Activated CD8-positive, alpha-beta memory T cell treated with anti-CD3 and anti-CD28 coated beads, Interleukin-2, amount 10 ng/mL, durations not matched to agents 7 days and 5 days (primary cell): ENCODE measurements at places on chromosomes 1 and 21. TPM values are rescaled to one million over a fixed set of nuclear protein-coding genes. Genes with fewer than 3 reads are reported as not detected.

Gene AADACL4
- not detected for total RNA-seq

Gene TNFRSF1B
- total RNA-seq, result 294 TPM

DNA sequence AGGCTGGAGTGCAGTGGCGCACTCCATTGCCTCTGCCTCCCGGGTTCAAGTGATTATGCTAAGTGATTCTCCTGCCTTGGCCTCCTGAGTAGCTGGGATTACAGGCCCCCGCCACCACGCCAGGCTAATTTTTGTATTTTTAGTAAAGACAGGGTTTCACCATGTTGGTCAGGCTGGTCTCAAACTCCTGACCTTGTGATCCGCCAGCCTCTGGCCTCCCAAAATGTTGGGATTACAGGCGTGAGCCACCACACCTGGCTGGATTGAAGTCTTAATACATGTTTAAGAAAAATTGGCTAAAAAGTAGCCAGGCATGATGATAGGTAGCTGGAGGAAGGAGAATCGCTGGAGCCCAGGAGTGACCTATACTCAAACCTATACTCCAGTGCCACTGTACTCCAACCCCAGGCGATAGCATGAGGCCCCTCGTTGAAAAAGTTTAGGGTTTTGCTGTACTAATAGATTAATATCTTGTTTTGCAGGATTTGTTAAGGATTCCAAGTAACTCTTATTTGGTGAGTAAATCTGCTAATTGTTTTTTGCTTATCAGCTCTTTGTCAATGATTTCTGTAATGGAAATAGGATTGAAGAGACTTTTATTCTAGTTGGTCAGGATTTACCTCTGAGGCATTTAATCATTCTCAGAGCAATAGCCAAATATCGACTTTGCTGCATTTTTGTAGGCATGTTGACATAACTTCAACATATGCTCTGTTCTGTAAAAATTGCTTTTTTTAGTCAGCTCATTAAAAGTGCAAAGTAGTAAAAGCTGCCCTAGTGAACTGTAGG, 2.0 kb downstream of the RCC1 start:
- DNase-seq, result no peak
- H3K4me3 ChIP-seq, result peak overlapping the region; percentile 98
- H3K36me3 ChIP-seq, result peaks cover 65% of the 10 kb centered on the region
- H3K4me1 ChIP-seq, result peaks cover 50% of the 10 kb centered on the region

Gene WDR64
- 0.12 TPM for total RNA-seq

DNA sequence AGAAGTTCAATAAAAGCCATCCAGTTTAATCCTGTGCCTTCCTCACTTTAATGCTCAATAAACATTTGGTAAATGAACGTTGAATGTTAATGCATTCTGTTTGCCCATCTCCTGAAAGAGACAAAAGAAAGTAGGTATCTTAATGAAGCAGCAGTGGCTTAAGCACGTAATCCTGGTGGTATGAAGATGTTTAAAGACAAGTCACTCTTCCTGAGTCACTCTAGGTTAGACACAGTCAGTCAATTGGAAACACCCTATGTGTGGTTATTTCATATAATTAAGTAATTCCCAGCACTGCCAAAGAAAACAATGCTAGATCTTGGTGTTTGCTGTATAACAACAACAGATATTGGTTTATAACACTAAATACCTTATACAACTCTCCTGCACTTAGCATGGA, 334.0 kb upstream of the FMN2 start:
- no peaks in the 10 kb centered on the region for H3K27me3 ChIP-seq
- H3K4me3 ChIP-seq, result no peak overlapping the region
- no peaks in the 10 kb centered on the region for H3K4me1 ChIP-seq
- no peak overlapping the region for H3K27ac ChIP-seq
- DNase-seq, result no peak
- no peaks in the 10 kb centered on the region for H3K36me3 ChIP-seq

Gene LCE1D
- total RNA-seq, result not detected

Gene BRDT
- not detected for total RNA-seq

DNA sequence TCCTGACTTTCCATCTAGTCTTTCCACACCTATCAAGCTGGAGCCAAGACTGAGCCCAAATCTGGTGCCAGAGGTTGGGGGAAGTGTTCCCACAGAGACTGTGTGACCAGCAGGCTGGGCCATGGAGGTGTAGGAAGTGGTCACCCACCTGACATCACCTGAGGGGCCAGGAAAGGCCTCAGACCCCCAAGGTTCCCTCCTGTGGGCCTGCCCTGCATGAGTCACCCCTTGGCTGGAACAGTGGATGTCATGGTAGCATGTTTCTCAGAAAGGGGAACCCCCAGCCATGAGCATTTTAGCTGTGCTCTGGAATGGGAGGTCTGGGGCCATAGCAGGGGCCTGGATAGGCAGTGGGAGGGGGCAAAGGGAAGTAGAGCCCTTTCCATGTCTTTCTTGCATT, 5.7 kb upstream of the TNFRSF8 start:
- H3K4me3 ChIP-seq, result no peak overlapping the region
- no peaks in the 10 kb centered on the region for H3K36me3 ChIP-seq
- peak; percentile 77 for DNase-seq
- H3K27me3 ChIP-seq, result peaks cover 7% of the 10 kb centered on the region

Gene FALEC
- total RNA-seq, result 0.59 TPM

- no peaks in the 10 kb centered on the region for H3K36me3 ChIP-seq
- DNase-seq, result no peak
- H3K27ac ChIP-seq, result no peak overlapping the region
- peaks cover 4% of the 10 kb centered on the region for H3K4me1 ChIP-seq
- H3K27me3 ChIP-seq, result no peaks in the 10 kb centered on the region
- no peak overlapping the region for H3K4me3 ChIP-seq
Observed at GRCh38 chr1:61241411-61241838, 159.1 kb downstream of the NFIA start.

- no peak overlapping the region for H3K27ac ChIP-seq
- H3K36me3 ChIP-seq, result no peaks in the 10 kb centered on the region
- no peaks in the 10 kb centered on the region for H3K4me1 ChIP-seq
- H3K27me3 ChIP-seq, result no peaks in the 10 kb centered on the region
- DNase-seq, result no peak
Observed at GRCh38 chr1:84406346-84406861, 8.1 kb downstream of the DNASE2B start.

- peaks cover 19% of the 10 kb centered on the region for H3K4me1 ChIP-seq
- no peaks in the 10 kb centered on the region for H3K27me3 ChIP-seq
- H3K4me3 ChIP-seq, result peak overlapping the region; percentile 52
- no peak overlapping the region for H3K27ac ChIP-seq
- peaks cover 3% of the 10 kb centered on the region for H3K36me3 ChIP-seq
- DNase-seq, result peak; percentile 83
Observed at GRCh38 chr1:25033828-25034705, 104.0 kb upstream of the RUNX3 start.
